Activated CD4-positive, alpha-beta T cell treated with anti-CD3 and anti-CD28 coated beads for 36 hours (primary cell): ENCODE measurements at places on chromosomes 2 and 18. TPM values are rescaled to one million over a fixed set of nuclear protein-coding genes. Genes with fewer than 3 reads are reported as not detected.
A peak's percentile ranks its signal among the peaks of the same experiment; 100 is the strongest.

GRCh38 chr2:232353660-232354059, 24.9 kb upstream of the ALPP start:
- no peak for DNase-seq

DNA sequence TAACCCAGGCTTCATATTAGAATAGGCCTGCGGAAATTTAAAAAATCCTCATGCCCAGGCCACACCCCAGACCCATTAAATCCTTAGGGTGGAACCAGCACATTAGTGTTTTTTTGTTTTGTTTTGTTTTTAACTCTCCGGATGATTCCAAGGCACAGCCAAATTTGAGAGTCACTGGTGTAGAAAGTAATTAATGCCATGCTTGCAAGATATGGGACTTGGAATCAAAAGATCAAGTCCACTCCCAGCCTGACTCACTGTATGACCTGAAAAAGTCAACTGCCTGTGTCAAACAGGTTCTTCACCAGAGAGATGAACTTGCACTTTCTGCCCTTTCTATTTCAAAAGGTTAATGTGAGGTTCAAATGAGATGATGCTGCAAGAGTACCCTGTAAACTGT, 310.3 kb upstream of the LYPD1 start:
- no peak for DNase-seq

DNA sequence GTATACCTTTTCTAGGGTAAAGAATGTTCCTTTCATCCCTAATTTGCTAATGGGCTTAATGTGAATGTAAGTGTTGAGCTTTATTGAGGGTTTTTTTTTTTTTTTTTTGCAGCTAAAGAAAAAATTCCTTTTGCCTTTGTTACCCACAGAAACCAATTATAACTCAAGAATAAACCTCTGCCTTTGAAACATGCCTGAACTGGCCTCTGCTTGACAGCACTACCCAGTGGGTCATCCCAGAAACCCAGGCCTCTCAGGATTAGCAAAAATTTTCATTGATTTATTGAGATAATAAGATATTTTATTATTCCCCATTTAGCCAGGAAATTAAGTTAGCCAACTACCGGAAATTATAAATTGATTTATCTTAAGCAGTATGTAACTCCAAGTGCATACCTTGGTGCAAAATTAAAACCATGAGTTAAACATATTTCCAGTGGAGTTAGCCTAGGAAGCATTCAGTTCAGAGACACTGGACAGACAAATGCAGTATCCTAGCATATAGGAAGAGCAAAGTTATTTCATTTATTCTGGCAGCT, 67.0 kb upstream of the RASGRP3 start:
- DNase-seq, result no peak

- DNase-seq, result no peak
Measured at GRCh38 chr18:24362757-24363156, 34.9 kb downstream of the OSBPL1A start.

Gene LBX2
- not detected for total RNA-seq

DNA sequence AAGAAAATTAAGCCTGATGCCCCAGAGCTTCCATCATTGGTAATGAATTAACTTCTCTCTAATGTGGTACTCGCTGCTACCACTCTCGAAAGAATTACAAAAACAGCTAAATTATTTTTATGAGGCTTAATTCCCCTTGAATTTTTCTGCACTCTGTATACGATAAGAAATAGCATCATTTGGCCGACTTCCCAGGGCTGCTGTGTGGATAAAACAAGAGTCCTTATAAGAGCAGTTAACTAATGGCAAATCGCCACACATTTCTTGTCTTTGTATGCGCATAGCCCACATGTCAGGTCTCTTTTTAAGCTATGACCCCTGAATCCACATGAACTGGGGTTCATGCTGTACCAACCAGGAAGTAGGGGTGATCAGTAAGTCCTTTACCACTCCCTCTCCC, 668.4 kb downstream of the TMEM182 start:
- no peak for DNase-seq

DNA sequence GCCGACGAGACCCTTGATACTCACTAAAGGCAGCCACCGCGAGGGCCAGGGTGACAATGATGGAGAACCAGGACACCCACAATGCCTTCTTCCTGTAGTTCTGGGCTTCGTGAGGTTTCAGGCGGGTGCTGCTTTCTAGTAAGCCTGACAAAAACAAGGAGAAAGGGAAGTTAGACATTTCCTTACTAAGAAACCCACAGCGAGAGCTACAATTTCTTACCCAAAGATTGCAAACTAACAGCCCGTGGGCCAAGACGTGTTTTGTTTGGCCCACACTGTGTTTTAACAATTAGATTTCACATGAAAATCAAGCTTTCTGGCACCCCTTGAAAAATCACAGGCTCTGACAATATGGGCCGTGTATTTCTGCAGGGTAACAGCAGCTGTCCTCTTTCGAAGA, 5.6 kb downstream of the TMEM163 start:
- DNase-seq, result no peak

DNA sequence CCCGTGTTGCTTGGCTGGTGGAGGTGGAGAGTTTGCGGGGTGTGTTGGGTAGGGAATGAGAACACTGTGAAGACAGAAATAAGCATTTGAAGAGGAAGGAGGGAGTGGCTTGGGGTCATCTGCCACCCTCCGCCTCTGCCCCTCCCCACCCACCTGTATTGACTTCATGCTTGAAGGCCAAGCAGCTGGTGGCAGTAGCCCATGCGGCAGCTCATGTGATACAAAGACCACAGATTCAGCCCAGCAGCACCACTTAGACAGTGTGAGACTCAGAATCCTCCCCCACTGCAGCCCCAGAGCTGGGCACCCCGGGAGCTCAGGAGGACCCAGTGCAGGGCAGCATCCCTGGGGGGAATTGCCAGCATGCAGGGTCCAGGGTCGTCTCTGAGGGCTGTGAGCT, 15.4 kb downstream of the NPPC start:
- DNase-seq, result no peak

Gene TFCP2L1
- 0.05 TPM for total RNA-seq

DNA sequence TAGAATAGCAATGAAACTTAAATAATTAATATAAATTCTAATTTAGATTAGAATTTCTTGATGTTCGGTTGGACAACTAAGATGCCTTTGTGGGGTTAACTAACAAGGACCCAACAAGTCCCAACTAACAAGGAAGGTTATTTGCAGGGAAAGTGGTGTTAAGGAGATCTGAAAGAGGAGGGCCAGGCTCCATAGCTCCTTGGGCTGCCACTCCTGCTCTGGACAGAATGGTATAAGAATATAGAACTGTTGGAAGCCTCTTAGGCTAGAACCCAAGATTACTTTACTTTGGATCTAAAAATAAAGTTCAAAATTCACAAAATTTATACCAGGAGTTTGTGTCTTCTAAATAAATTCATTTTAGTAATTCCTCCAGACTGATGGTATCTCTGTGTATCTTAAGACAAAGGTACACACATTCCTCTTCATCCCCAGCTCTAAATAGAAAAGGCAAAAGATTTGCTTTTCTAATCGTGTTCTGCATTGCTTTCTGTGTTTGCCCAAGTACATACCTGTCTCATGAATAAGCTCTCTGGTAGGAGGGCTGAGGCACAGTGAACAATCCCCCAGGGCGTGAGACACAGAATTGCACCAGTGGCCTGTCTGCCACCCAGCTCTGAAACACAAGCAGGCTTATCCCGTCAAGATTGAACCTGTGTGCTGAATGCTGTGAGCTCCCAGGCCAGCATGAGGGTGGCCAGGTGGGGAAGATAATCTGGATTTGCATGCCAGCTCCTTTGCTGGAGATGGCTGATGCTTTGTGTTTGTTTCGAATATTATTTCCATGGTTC, 176.0 kb downstream of the ACKR3 start:
- no peak for DNase-seq

DNA sequence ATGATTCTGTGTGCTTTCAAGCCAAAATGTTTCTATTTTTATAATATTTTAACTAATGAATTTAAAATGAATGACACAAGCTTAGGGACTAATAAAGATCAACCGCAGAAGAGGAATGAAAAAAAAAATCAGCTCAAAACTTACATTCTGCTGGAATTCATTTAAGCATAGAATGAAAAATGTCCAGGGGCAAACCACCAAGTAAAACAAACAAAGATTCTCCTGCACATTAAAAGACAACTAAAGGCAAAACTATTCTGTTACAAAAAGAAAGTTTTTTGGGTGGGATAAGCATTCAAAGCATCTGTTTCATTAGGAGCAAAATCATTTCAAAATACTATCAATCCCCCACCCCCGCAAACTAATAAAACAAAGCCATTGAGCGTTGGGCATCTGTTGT, 99.3 kb upstream of the SOX11 start:
- DNase-seq, result no peak

- DNase-seq, result no peak
Measured at GRCh38 chr2:98301469-98301868, 44.8 kb upstream of the CNGA3 start.

- no peak for DNase-seq
Measured at GRCh38 chr2:46311651-46312223, 14.5 kb downstream of the EPAS1 start.

Gene TWSG1
- total RNA-seq, result 7.9 TPM

Gene EN1
- total RNA-seq, result not detected

GRCh38 chr2:170222842-170223241, 44.9 kb downstream of the MYO3B start:
- DNase-seq, result no peak

- no peak for DNase-seq
Measured at GRCh38 chr2:60509066-60509465, 44.4 kb downstream of the BCL11A start.

DNA sequence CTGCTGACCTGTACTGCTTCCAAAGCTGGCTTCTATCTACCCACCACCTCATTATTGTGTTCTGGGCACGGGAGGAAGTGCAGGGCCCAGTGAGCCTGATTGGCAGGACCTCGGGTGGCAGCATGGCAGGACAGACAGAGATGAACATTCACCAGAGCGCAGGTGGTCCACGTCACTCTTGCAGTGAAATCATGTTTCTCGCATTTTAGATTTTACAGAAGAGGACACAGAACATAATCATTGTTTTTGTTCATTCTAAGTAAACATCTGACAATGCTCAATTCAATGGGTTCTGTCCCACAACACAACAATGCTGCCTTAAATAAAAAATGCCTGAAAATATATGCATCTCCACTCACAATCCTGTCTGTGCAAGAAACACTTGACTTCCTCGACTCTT, 11.5 kb upstream of the BIN1 start:
- DNase-seq, result no peak

Gene GKN1
- not detected for total RNA-seq

DNA sequence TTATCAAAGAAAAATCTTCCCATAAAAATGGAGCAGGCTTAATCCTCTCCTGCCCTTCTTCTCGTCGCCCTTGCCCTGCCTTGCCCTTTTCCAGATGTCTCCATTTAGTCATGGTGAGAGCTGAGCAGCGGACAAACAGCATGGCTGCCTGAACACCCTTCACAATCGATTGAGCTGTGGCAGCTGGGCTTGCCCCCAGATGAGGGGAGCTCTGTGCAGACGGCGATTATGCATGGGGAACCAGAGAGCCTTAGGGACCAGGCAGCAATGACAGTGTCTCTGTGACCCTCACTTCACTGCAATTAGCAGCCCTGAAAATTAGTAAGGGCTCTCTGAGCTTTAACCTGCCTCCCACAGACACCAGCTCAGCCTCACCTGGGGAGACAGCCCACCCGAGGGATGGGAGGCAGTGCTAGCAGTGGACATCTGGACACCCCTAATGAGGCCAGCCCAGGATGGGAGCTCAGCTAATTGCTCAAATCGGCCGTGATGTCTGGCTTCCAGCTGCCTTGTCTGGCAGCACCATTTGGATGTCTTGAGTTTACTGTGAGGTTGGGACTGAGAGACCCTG, 365.7 kb downstream of the TNS1 start:
- no peak for DNase-seq

DNA sequence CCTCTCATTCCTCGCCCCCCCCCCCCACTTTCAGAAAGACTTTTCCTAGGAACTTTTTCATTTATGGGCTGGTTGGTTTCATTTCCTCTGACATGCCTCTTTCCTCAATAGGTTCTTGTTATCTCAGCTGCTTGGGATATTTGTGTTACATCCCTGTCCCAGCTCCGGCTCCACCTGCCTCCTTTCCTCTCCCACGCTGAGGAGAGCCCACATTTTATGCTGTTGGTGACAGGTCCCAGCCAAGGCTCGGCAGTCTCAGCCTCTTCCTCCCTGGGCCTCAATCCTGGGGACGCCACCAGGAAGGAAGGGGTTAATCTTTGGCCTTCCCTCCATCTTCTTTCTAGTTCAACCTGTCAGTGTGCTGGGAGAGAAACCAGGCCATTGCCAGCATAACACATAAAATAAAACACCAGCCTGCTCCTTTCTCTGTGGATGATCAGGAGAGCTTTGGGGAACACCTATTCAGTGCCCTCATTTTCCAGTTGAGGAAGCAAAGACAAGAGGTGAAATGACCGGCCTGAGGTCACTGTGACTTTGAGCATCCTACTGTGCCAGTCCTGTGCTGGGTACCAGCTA, 216.9 kb upstream of the TNP1 start:
- no peak for DNase-seq

Gene OTX1
- not detected for total RNA-seq

- no peak for DNase-seq
Measured at GRCh38 chr2:74777161-74777900, 56.6 kb upstream of the HK2 start.

- DNase-seq, result peak; percentile 44
Measured at GRCh38 chr2:152189622-152190495, 14.3 kb upstream of the STAM2 start.

- DNase-seq, result no peak
Measured at GRCh38 chr2:225353579-225354085, 45.9 kb upstream of the NYAP2 start.

Gene RAB6D
- total RNA-seq, result not detected

Gene RAPH1
- 9.9 TPM for total RNA-seq

DNA sequence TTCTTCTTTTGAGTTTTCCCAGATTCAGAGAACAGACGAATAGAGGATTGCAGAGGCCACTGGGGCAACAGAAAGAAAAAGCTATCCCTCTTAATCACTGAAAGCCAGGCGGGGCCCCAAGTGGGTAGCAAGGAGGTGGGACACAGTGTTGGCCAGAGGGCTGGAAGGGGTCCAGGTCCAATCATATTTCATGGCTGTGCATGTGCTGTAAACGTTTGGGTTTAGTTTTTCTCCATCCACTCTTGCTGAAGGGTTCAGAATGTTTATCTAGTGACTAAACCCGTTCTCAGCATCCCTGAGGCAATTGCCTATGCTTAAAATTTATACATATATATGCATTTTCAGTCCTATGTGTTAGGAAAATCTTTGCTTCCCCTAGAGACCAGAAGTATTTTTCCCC, 99.4 kb upstream of the EPHA4 start:
- DNase-seq, result no peak

DNA sequence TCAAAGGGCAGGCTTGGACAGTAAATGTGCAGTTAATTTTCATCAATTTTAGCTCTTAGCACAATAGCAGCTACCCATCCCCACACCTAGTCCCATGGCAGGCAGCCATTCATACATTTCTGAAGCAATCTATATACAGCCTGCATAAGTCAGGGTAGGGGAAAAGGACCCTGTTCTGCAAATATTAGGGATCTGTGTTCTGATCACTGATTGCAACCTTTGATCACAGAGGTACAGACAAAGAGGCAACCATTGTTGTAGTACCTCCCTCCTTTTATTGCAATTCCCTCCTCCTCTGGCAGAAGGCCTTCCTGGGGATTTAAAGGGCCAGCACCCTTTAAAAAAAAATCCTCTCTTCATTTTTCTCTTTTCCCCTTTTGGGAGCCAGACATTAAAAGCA, 58.3 kb downstream of the KANSL1L start:
- no peak for DNase-seq

GRCh38 chr2:100460904-100461530, 9.3 kb upstream of the NMS start:
- no peak for DNase-seq

Gene OTOS
- total RNA-seq, result not detected
